ENCODE measurements at places on chromosomes 6 and 20.

GRCh38 chr6:102407886-102408741, 1014.6 kb downstream of the GRIK2 start:
- DNase-seq = no peak

DNA sequence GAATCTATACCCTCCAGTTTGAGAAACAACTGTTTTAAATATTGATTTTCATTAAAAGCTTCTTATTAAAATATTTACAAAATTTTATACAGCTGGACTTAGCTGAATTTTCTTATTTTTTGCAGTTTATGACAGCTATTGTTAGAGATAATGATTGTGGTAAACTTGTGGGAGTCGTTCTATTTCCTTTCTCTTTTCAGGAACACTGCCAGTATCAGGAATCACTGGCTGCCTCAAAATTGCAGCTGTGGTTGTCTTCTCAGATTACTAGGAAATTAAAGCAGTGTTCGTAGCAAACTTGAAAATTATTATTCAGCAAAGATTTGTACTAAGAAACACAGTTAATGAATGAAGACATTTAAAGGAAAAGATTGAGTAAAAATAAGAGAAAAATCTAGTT, 311.0 kb downstream of the CENPW start:
- DNase-seq = no peak

GRCh38 chr6:53440336-53440945, 91.7 kb upstream of the ELOVL5 start:
- DNase-seq = no peak

DNA sequence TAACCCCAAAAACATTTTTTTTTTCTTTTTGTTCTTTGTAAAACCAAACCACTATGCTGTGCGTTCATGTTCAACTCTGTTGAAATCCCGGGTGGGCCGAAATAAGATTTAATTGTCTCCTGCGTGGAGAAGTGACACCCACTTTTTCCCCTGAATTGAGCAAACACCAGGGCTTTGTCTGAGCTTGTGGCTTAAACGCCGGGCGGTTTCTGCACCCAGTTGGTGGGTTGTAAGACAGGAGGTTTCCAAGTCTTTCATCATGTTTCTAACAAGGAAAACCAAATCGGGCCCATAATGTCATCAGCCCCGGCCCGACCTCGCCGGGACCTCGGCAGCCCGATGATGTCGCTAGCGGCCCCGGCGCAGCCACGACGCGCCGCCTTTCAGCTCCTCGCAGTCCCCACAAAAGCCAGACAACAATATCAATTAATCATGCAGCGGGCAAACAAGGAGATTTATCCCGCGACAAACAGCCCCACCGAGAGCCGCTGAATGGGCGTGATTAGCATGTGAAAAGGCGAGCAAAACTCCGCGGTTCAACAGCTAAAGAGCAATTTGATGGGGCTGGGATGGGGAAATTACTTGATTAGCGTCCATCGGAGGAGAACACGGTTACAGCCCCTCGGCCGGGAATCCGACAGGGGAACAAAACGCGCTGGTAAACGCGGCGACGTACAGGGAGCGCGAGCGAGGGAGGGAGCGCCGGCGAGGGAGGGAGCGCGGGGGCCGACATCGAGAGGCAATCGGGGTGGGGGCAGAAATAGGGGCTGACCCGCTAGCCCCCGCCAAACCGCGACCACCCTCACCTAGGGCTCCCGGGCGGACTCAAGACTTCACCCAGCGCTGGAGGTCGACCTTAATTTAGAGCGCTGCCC, 5.3 kb downstream of the LINC00237 start:
- no peak for DNase-seq
